CD4-positive, alpha-beta T cell treated with Interleukin-15 for 4 hours (primary cell): ENCODE measurements at places on chromosomes 1 and 21.

DNA sequence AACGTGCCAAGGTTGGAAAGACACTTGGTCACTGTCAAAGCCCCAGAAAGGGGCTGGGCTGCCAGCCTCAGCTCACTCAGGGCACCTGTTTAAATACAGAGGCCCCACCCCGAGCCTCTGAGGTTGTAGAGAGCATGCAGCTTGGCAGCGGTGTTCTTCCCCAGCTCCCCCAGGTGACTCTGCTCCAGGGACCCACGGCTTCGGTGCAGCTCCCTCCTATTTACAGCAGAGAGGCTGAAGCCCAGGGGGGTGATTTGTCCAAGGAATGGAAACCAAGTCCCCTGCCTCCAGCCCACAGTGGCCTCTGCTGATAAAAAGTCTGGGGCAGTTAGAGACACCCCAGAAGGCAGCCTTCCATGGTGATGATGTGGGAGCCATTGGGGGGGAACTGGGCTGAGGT, 9.1 kb upstream of the C1QA start:
- DNase-seq = no peak

DNA sequence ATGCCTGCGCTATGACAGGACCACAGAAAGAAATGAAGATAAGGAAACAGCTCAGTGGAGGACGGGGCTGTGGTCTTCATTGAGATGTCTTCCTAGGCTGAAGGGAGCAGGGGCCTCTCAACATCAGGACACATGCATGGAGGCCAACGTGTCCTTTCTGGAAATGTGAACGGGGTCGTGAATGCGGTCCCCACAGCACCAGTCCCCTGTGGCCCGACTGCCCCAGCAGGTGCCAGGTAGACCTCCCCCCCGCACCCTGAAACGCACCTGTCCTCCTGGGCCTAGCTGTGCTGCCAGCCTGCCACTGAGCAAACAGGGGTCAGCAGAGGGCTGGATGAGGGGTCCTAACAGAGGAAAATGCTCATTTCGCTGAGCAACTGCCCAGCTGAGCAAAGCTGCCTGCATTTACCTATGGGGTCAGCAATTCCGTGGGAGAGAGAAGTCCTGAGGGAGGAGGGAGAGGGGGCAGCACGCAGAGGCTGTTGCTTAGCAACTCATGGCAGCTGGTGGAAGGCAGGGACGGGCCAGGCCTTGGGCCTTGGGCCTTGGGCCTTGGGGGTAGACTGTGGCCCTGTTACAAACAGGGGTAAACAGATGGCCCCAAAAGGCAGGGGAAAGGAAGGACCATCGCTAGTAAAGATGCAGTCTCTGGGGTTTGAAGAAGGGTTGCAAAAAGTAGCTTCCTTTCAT, 77.4 kb downstream of the NPHP4 start:
- DNase-seq = no peak

- peak; percentile 30 for DNase-seq
These were observed 750 bp downstream of the RHOU start for GRCh38 chr1:228735871-228736586.

- DNase-seq = peak; percentile 15
These were observed 213.1 kb downstream of the RERE start for GRCh38 chr1:8604041-8604945.

DNA sequence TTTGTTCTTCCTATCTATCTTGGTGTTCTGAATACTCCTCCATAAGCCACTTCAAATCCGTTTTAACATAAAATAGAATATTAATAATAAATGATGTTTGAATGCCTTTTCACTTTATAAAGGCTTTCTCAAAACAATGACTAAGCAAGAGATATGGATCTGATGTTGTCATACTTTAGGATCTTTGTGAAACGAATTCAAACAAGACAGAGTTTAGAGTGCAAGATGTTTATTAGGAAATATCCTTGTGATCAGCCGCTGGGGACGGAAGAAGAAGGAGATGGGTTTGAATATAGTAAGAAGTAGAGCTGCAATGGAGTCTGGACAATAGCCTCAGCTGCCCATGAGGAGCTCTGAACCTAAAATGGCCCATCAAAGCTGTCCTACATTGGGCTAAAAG, 351.8 kb downstream of the NEGR1 start:
- DNase-seq = no peak

GRCh38 chr1:47664356-47664755, 226.5 kb downstream of the FOXD2 start:
- no peak for DNase-seq

GRCh38 chr1:40267767-40268187, 9.7 kb downstream of the ZMPSTE24 start:
- no peak for DNase-seq

DNA sequence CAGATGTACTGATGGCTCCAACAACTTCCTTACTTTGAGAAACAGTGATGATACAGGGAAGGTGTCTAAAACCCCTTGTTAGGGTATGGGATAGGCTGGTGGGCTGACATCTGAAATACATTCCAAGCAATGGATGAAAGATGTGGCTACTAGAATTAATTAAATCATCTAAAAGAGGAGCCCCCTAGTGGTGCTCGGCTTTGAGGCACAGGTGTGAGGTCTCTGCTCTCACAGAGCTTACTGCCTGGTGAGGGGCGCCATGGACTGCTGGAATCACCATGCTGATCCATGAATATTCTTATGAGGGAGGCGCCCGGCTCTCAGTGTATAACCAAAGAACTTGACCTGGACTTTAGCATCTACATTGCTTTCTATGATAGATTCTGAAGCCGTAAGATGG, 48.5 kb downstream of the GNG4 start:
- DNase-seq = peak; percentile 7

- no peak for DNase-seq
These were observed 73.3 kb upstream of the PAXBP1 start for GRCh38 chr21:32844653-32845436.

GRCh38 chr21:44844256-44844655, 26.4 kb upstream of the SUMO3 start:
- DNase-seq = no peak

- no peak for DNase-seq
These were observed 2.2 kb downstream of the GADD45A start for GRCh38 chr1:67687198-67687545.

DNA sequence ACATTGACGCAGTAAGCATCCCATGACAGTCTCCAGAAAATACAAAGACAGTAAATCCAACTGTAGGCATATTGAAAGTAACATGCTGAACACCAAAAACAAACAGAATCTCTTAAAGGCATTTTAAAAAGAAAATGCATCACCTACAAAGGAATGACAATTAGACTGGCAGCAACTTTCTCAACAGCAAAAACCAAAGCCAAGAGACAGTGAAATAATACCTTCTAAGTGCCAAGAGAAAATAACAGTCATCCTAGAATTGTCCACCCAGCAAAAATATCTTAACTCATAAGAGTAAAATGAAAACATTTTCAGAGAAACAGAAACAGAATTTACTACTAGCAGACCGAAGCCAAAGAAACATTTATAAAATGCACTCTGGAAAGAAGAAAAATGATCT, 20.0 kb downstream of the CCDC185 start:
- DNase-seq = no peak

DNA sequence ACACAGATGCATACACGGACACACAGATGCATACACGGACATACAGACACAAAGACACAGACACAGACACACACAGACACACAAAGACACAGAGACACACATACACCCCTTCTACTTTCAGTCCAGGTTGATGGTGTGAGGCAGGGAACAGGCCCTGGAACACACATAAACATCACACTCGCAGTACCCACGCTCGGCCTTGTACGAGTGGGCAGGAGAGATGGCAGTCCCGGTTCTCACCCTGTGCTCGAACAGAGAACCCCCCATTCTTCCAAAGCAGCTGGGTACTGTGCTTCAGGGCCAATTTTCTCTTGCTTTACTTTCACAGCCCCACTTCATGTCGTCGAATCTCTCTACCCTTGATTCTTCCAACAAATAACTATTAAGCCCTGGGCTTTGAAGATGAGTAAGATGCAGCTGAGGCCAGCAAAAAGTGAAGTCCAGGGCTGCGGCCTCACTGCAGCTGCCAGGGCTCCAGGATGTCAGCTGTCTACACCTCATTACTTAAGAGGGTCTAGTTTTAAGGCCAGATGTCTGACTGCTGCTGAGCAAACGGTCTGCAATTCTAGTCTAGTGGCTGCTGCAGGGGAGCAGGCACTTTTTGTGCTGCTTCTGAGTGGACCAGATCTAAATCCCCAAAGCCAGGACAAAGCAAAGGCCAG, 90.1 kb downstream of the PGBD5 start:
- no peak for DNase-seq

DNA sequence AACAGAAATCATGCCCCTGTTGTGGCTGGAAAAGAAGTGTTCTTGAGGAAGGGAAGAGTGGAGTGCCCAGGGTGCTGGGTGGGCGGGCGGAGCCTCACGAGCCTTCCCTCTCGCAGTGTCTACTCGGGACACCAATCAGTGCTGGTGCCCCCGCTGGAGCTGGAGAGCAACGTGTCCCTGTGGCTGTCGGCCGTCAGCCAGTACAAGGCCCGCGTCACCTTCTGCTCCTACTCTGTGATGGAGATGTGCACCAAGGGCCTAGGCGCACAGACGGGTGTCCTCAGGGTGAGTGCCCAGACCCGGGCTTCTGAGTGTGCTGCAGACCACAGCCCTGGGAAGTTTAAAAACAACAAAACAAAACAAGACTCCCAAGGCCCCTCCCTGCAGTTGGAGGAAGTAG, 47.4 kb downstream of the S100B start:
- no peak for DNase-seq

GRCh38 chr1:119895102-119895501, 1.2 kb downstream of the ADAM30 start:
- no peak for DNase-seq

DNA sequence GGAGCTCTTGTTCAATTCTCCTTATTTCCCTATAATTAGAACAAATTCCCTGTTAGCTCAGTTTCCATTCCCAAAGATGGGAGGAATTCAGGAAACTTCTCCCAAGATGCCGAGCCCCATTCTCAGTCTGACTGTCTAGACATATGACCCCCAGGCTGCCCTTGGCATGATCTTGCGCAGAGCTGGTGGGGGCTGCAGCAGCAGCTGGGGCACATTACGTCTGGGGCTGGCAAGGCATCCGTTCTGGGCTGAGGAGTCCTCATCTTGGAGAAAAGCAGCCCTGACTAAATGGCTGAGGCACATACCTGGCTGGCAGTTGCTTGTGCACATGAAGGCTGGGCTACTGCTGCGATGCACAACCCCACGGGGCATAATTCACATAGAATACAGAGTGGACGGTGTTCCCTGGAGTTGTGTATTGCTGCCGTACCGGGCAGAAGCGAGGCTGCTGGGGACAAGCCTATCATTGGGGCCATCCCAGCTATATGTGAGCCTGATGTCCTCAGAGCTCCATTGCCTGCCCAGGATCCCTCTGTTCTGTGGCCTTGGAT, 36.4 kb upstream of the TRABD2B start:
- no peak for DNase-seq

- no peak for DNase-seq
These were observed 6.5 kb upstream of the GRIK3 start for GRCh38 chr1:37040773-37041172.

DNA sequence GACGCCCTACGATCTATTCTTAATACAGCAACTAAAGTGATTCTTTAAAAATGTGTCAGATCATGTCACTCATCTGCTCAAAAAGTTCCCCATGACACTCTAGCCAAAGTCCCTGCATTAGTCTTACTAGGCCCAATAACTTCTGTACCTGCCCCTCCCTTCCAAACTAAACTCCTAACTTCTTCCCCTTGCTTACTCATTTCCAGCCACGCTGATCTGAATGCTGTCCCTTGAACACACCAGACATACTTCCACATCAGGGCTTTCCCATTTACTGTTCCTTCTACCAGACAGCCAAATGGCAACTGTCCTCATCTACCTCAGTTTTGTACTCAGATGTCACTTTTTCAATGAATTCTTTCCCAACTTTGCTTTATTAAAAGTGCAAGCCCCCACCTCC, 1.2 kb downstream of the PPT1 start:
- DNase-seq = no peak

GRCh38 chr1:98405581-98406074, 255.9 kb upstream of the SNX7 start:
- peak; percentile 5 for DNase-seq

- DNase-seq = no peak
These were observed 103.3 kb downstream of the GDAP2 start for GRCh38 chr1:117826119-117826518.

GRCh38 chr1:216814576-216815259, 91.5 kb upstream of the ESRRG start:
- DNase-seq = no peak

- DNase-seq = no peak
These were observed 71.0 kb downstream of the UBR4 start for GRCh38 chr1:19138958-19139581.

GRCh38 chr21:44995343-44995941, 55.6 kb downstream of the SLX9 start:
- no peak for DNase-seq

DNA sequence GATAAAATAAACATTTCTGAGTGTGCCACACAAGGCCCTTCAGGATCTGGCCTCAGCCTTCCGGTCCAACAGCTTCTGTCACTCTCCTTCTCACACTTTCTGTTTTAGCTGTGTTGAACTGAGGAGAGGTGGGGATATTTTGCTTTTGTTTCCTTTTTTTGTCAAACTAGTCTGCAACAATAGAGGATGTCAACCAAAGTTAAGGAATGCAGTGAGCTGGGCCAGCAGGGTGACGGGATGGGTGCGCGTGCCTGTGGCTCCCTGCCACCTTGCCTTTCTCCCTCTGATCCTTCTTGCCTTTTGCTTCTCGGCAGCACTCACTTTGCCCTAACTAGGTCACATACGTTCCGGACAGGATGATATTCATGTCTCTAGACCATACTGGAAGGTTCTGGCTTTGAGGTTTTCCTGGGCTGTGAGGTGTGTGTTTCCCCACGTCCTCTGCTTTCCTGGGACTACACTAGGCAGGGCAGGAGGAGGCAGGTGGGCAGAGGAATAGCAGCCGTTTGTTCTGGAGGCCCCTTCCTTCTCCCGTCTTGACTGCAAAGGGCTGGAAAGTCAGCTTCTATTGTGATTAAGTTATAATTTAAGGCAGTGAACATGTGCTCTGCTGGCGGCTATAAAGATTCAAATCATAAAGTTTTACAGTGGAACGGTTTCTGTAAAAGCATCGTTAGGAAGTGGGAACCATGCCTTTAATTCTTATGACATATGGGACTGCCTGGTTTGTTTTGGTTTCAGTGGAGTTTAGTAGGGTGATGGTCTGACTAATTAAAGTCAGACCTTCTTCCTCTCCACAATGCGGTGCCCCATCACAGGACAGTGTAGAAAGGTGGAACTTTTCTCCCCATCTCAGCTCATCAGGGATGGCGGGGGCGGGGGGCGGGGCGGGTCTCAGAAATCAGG, 67.8 kb downstream of the RNF220 start:
- DNase-seq = no peak

GRCh38 chr1:181057079-181057478, 23.3 kb downstream of the MR1 start:
- no peak for DNase-seq
